ENCODE measurements at places on chromosomes 13 and 19. TPM values are rescaled to one million over a fixed set of nuclear protein-coding genes. Genes with fewer than 3 reads are reported as not detected.

The SYNE4 gene
- 4.1 TPM for total RNA-seq

The ZNF99 gene
- total RNA-seq: 0.34 TPM

The SLITRK1 gene
- total RNA-seq: not detected

The PIAS4 gene
- total RNA-seq: 27.3 TPM

The S1PR2 gene
- total RNA-seq: 10.9 TPM

The ATXN8OS gene
- not detected for total RNA-seq

The INSL3 gene
- total RNA-seq: not detected

The SCN1B gene
- 9.8 TPM for total RNA-seq

The CEACAM4 gene
- 2.4 TPM for total RNA-seq

The FGF14 gene
- 0.68 TPM for total RNA-seq

The NLRP9 gene
- total RNA-seq: not detected

The PCDH20 gene
- 0.49 TPM for total RNA-seq
